ENCODE measurements at places on chromosomes 7 and 10. TPM values are rescaled to one million over a fixed set of nuclear protein-coding genes. Genes with fewer than 3 reads are reported as not detected.

DNA sequence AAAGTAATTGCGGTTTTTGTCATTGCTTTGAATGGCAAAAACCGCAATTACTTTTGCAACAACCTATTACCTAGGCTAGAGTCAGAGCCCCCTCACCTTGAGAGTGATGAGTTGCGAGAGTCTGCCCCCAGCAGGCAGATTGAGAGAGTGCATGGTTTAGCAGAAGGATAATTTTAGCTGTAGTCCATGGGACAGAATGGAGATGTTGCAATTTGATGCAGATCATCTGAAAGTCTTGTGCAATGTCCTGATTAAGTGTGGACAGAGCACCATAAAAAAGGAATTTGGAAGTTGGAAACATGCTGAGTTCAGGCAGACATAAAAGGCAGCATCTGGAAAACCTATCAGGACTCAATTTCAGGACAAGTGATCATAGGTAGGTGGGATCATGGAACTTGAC lies 48.7 kb downstream of the GPR141 start:
- peaks cover 6% of the 10 kb centered on the region for H3K4me1 ChIP-seq
- H3K36me3 ChIP-seq, result no peaks in the 10 kb centered on the region
- no peak overlapping the region for H3K4me3 ChIP-seq
- DNase-seq, result peak; percentile 89
- peaks cover 46% of the 10 kb centered on the region for H3K27me3 ChIP-seq
- H3K27ac ChIP-seq, result no peak overlapping the region

- H3K27ac ChIP-seq, result no peak overlapping the region
- no peak overlapping the region for H3K4me3 ChIP-seq
- DNase-seq, result no peak
- H3K27me3 ChIP-seq, result peaks cover 27% of the 10 kb centered on the region
- no peaks in the 10 kb centered on the region for H3K36me3 ChIP-seq
Observed at GRCh38 chr10:110212119-110213006, 5.0 kb downstream of the MXI1 start.

DNA sequence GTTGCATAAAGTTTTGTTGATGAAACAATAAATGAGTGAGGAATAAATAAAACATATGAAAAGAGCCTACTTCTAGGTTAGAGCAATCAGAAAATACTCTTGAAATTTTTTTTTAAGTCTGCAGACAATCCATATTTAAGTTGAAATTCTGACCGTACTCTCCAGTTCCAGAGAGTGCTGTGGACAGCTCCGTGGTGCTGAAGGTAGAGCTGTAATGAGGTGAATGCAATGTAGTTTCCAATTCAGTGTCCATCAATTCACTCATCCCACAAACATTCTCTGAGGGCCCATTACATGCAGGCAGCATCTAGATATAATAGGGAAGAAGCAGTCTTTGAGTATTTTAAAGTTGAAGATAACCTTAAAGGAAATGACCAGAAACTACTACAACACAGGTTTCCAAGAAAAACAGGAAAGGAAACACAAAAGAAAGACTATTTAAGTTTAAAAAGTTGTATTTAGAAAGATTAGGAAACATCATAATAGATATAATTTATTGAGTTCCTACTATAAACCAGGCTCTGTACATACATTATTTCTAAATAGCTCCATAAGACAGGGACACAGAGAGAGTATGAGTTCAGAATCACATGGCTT lies 44.0 kb upstream of the CRTAC1 start:
- no peaks in the 10 kb centered on the region for H3K4me1 ChIP-seq
- no peaks in the 10 kb centered on the region for H3K36me3 ChIP-seq
- peaks cover 84% of the 10 kb centered on the region for H3K27me3 ChIP-seq
- H3K4me3 ChIP-seq, result no peak overlapping the region

DNA sequence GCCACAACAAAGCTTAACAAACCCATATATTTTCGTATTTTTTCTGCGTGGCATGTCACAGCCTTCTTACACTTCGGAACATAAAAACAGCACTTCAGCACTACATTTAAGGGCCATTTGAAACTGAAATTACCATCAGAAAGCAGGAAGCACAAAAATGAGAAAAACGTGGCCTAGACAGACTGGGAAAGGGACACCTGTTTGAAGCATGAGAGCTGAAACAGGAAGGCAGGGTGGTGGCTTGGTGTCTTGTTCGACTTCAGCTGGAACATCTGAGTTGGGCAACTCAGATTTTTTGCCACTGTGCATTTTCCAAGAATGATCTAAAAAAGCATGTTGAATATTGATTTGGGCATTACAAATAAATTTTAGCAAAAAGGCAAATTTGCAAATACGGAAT lies 243.2 kb downstream of the ELMO1 start:
- peaks cover 47% of the 10 kb centered on the region for H3K36me3 ChIP-seq
- no peaks in the 10 kb centered on the region for H3K4me1 ChIP-seq
- no peak overlapping the region for H3K4me3 ChIP-seq
- H3K27me3 ChIP-seq, result no peaks in the 10 kb centered on the region
- DNase-seq, result no peak

DNAJC30 gene
- 10.6 TPM for total RNA-seq

DNA sequence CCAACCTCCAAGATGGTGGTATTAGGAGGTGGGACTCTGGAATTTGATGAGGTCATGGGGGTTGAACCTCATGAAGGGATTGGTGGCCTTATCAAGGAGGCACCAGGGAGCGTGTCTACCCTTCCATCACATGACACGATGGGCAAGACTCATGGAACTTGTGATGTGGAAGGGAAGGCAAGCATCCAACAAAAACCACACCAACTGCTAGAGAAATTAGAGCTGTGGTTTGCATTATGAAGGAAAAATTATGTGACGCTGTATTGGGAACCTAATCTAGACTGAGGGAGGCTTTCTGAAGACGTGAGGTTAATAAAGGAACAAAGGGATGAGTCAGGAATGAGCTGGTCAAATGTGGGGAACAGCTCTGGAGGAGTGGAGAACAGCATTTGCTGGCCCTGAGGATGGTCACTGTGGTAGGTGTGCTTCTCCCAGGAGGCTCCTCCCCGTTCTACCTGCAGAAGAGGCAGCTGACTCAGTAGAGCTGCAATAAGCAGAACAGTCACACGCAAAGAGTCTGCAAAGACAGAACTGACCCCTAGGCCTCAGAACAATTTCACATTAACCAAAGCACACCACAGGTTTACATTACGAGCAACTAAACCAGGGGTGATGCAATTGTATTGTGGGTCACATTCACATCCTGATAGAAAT lies 236.6 kb upstream of the GRB10 start:
- H3K4me1 ChIP-seq, result no peaks in the 10 kb centered on the region
- peaks cover under 1% of the 10 kb centered on the region for H3K36me3 ChIP-seq
- H3K4me3 ChIP-seq, result no peak overlapping the region
- no peak for DNase-seq
- H3K27me3 ChIP-seq, result no peaks in the 10 kb centered on the region

Data from endodermal cell (in vitro differentiated cells).